ENCODE measurements at places on chromosomes 5 and 9. TPM values are rescaled to one million over a fixed set of nuclear protein-coding genes. Genes with fewer than 3 reads are reported as not detected.

- DNase-seq = no peak
Measured at GRCh38 chr5:2221450-2221849, 338.7 kb upstream of the IRX4 start.

- DNase-seq = no peak
Measured at GRCh38 chr9:96449523-96449844, 485 bp upstream of the HABP4 start.

DNA sequence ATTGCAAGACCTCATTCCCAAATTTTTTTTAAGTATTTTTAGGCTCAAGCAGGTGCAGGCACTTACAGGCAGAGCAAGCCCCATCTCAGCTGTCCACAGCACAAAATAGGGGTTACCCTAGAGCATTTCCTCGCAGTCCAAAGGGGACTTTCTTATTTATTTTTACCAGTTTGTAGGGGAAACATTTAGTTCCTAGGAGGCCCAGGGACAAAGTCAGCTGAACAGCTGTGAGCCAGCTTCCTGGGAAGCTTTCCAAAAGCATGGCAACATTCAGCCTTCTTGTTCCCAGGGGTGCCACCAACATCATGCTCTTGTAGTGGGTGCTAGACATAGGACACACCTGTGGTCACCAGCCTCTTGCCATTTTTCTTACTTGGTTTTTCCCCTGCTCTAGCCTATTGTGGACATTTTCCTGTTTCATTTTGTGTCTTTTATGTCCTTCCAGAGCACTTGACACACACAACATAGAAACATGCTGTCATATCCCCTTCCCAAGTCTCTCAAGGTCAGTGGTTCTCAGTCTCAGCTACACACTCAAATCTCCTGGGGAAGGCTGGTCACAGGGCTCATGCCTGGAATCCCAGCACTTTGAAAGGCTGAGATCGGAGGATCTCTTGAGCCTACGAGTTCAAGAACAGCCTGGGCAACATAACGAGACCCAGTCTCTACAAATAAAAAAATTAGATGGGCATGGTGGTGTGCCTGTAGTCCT, 38.2 kb downstream of the HAVCR1 start:
- DNase-seq = no peak

DNA sequence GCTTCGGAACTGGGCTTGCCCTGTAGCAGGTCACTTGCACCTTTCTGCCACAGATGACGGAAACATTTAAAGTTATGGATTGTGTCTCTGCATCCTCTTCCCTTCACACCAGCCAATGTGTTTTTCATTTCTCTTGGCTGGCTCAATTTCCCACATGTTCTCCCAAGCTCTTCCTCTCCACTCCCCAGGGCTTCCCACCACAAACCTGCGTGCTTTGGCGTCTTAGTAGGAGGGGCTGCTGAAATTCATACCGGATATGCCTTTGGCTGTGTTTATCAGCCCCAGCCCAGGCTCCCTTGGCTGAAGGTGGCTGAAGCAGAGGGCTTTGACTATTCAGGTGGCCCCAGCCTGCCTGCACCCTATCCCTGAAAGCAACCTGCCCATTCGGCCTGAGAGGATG, 32.1 kb downstream of the ADRB2 start:
- DNase-seq = no peak

DNA sequence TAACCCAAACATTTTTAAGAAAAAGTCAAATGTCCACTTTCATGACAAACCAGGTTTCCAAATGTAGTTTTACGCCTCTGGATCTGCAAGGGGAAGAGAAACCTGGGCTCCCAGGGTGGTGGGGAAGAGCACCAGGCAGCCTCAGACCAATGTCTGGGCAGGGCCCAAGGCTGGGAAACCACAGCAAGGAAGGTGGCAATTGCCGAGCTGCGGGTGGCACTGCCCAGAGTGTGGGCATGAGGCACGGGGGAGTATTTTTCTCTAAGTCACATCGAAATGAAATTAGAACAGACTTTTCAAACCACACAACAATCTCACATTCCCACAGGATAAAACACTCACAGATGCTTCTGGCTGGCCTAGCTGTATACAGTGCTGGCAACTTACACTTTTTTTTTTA, 32.6 kb upstream of the RASGEF1C start:
- DNase-seq = no peak

GRCh38 chr5:174601946-174602345, 122.4 kb upstream of the MSX2 start:
- DNase-seq = peak; percentile 59

The SLU7 gene
- total RNA-seq = 53.1 TPM

DNA sequence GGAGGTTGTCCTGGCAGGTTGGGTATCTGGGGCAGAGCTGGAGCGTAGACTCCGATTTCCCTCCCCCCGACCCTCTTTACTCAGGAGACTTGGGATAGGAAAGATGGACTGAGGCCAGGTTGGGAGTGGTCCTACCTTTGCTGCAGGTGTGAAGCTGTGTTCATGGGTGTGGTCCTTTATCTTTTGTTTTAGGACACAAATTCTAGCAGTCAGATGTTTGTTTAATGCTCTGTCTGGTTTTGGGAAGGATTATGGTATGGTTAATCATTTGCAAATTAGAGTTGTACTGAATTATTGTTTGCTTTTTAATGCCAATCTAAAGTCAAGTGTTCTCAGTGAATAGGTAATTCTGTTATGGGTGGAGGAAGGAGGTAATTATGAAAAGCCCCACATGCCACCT, 14.1 kb upstream of the FAM120AOS start:
- DNase-seq = no peak

- no peak for DNase-seq
Measured at GRCh38 chr5:161442471-161442870, 104.1 kb downstream of the GABRB2 start.

GRCh38 chr9:127539982-127540663, 72.0 kb upstream of the STXBP1 start:
- no peak for DNase-seq

DNA sequence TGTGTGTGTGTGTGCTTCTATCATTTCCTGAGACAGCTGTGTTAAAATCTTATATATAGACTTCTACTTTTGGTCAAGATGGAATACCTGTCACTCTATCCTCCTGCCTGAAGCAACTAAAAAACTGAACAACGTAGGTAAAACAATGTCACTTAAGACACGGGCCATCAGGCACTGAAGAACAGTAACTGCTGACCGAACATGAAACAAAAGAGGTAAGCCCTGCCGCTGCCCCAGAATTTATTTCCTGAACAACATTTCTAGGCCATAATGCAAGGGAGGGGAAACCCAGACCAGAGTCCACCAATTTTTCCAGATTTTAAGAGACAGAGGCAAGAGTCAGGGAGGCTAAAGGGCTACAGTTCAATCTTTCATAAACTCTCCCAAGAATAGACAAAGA, 156.0 kb downstream of the CDC42SE2 start:
- no peak for DNase-seq

DNA sequence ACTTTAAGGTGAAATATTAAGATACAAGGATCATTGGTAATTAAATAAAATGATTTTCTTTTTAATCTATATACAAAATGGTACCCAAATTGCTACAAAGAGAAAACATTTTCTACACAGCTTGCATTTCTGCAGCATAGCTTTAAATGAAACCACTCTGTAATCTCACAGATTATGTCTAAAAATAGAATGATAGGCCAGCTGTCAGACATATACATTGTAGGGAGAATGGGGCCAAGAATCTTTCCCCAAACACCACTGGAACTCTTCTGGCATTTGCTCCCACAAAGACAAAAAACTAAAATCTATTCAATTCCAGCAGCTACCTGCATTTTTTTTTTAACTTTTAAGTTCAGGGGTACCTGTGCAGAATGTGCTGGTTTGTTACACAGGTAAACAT, 124.1 kb upstream of the NR5A1 start:
- no peak for DNase-seq

DNA sequence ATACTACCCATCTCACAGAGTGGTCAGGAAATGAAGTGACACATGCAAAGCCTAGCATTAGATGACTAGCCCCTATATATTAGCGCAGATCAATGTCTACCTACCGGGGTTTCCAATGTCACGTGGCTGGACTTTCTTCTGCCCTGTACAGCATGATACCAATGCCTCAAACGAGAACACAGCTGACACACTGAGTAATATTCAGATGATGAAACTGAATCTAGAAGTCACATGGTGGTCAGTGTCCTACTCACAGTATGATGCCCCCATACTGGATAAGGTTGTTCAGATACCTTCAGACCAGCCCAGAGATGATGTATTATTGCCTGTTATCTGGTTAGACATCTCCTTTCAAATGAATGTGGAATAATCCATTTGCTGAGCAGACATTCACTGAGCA, 71.1 kb upstream of the FRRS1L start:
- DNase-seq = no peak

The FOXD4L4 gene
- total RNA-seq = 0.26 TPM

GRCh38 chr9:456365-456764, 241.7 kb downstream of the DOCK8 start:
- no peak for DNase-seq

GRCh38 chr9:91420501-91421127, 3.0 kb downstream of the NFIL3 start:
- no peak for DNase-seq

GRCh38 chr5:38403406-38403805, 145.0 kb downstream of the EGFLAM start:
- no peak for DNase-seq

DNA sequence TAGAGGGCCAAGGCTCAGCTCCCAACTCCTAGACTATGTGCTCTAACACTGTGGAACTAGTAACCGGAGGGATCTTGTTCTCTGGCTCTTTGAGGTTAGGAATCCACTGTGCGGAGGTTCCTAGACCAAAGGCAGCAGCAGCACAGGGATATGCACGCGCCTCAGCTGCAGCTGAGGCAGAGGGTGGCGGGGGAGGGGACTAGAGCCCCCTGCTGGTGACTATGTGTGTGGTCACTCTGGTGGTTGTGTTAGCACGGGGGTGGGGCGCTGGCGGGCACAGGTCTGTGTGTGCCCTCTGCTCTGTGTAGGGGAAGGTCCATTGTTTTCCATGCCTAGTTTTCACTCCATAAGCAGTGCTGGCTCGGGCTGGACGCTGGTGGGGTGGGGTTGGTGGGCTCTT, 458.0 kb upstream of the IZUMO3 start:
- no peak for DNase-seq

DNA sequence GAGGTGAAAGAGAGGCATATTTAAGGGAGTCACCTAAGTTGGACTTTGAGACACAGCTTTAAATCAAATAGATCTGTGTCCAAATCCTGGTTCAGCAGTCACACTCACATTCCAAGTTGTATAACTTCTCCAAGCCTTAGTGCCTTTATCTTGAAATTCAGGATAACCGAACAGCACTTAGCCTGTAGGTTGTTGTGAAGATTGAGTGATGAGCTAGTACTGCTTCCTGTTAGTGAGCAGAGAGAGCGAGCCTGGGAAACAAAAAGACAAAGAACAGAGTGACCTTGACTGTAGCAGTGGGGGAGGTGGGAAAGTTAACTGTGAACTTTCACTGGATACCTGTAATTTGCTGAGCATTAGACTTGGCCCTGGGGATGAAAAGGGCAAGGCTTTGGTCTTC, 22.4 kb downstream of the MAML1 start:
- DNase-seq = no peak

- no peak for DNase-seq
Measured at GRCh38 chr5:143442385-143442784, 38.9 kb upstream of the NR3C1 start.

DNA sequence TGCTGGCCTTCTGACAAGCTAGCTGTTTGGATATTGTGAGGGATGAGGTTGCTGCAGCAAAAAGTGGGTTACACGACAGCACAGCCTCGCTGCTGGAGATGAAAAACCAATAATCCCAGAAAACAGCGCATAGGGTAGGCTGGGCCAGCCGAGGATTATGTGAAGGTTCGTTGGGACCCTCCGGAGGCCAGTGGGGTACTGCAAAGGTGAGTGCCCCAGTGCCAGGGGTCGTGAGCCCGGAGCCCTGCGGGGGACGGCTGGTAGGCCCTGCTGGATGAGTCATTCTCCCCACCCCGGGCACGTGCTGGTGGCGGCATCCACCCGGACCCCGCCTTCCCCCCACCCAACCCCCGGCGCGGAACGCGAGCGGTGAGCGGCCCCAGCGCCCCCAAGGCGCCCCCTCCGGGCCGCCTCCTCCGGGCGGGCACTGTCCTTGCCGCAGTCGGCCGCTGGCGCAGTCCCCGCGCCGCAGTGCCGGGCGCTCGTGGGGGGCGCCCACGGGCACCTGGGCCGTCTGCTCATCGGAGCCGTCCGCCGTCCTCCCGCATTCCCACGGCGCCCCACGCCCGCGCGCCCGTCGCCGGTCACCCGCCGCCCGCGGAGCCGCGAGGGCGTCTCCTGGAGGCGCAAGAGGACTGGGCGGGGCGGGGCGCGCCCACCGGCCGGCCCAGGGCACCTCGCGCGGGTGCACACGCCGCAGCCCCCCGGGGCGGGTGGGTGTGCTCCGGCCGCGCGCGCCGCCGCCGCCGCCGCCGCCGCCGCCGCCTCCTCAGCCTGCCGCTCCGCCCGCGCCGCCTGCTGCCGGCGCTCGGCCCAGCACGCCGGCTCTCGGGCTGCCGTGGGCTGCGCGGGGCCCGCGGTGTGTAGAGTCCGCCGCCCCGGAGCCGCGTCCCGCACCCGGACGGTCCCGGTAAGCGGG, at the start of gene PHF24:
TSS of gene PHF24 (plus strand) at position 794 of the 919 bp plus-strand sequence. CDS start 13,014 bp downstream, outside the sequence.
- peak; percentile 30 for DNase-seq

The ZBED3 gene
- total RNA-seq = 38.8 TPM

GRCh38 chr5:1509346-1510085, 14.2 kb downstream of the LPCAT1 start:
- DNase-seq = peak; percentile 17
